Bronchial smooth muscle cell (primary cell): ENCODE measurements at places on chromosomes 1 and 21. TPM values are rescaled to one million over a fixed set of nuclear protein-coding genes. Genes with fewer than 3 reads are reported as not detected.

The FCRL4 gene
- not detected in 2 replicates for total RNA-seq

The CASQ1 gene
- not detected in 2 replicates for total RNA-seq

The UBASH3A gene
- not detected in 2 replicates for total RNA-seq

The SPRR1B gene
- 0.17 TPM in 1 of 2 replicates, not detected in the other for total RNA-seq

The LRRC38 gene
- total RNA-seq: not detected in 2 replicates

The OR2T33 gene
- total RNA-seq: not detected in 2 replicates

The VWA1 gene
- total RNA-seq: 3.4 and 3.9 TPM in 2 replicates
